Kasumi-1 (cell line): ENCODE measurements at places on chromosomes 2 and 18.

- DNase-seq, result peak; percentile 37
These were observed 822 bp downstream of the PSMG2 start for GRCh38 chr18:12703664-12704063.

DNA sequence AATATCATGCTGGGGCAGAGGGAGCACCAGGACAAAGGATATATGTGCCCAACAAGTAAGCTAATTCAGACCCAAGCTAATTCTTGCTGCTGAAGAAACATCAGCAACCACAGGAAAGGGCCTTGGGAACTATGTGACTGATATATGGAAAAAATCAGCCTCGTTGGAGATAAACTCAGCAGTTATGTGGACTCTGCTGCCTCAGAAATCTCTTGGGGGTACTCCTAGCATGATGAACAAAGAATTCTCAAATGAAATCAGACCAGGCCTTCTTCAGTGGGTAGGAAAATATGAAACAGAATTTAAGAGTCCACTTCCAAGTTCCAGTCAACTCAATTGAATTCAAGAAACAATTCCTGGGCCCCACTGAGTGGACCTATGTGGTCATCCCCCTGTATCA is 367.9 kb downstream of the TNS1 start:
- DNase-seq, result no peak

DNA sequence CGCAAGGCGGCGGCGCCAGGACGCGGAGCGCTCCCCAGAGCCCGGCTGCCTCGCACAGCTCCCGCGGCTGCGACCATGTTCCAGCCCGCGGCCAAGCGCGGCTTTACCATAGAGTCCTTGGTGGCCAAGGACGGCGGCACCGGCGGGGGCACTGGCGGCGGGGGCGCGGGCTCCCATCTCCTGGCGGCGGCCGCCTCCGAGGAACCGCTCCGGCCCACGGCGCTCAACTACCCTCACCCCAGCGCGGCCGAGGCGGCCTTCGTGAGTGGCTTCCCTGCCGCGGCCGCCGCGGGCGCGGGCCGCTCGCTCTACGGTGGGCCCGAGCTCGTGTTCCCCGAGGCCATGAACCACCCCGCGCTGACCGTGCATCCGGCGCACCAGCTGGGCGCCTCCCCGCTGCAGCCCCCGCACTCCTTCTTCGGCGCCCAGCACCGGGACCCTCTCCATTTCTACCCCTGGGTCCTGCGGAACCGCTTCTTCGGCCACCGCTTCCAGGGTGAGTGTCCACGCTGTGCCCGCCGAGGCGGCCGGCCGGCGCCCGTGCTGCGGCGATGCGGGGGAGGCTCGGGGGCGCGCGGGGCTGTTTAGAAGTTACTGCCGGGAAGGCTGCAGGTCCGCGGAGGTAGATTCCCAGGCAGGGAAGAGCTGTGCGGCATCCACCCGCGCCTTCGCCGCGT is 696 bp downstream of the EMX1 start:
- peak; percentile 8 for DNase-seq

DNA sequence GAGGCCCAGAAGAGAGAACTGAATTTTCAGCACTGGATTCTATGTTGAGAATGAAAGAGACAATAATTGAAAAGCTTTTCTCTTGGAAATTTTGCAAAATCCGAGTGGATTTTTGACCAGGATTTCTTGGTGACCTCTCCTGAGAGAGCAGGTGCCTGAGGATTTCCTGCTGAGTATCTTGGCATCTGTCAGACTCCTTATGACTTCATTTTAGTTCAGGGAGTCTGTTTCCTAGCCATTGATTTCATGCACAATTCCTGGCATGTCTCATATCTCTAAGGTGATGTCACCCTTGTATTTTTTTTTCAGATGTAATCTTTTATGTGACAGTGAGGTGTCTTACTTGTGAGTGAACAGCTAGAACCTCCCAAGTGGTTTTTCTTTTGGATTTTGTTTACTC is 195.9 kb downstream of the NEDD4L start:
- no peak for DNase-seq

GRCh38 chr2:225488743-225489142 is 89.2 kb downstream of the NYAP2 start:
- DNase-seq, result no peak

- DNase-seq, result no peak
These were observed 3.6 kb upstream of the COL5A2 start for GRCh38 chr2:189183170-189183569.

GRCh38 chr2:237547841-237548416 is 18.4 kb upstream of the PRLH start:
- no peak for DNase-seq

- DNase-seq, result no peak
These were observed 214.0 kb downstream of the DLGAP1 start for GRCh38 chr18:4241090-4241617.

DNA sequence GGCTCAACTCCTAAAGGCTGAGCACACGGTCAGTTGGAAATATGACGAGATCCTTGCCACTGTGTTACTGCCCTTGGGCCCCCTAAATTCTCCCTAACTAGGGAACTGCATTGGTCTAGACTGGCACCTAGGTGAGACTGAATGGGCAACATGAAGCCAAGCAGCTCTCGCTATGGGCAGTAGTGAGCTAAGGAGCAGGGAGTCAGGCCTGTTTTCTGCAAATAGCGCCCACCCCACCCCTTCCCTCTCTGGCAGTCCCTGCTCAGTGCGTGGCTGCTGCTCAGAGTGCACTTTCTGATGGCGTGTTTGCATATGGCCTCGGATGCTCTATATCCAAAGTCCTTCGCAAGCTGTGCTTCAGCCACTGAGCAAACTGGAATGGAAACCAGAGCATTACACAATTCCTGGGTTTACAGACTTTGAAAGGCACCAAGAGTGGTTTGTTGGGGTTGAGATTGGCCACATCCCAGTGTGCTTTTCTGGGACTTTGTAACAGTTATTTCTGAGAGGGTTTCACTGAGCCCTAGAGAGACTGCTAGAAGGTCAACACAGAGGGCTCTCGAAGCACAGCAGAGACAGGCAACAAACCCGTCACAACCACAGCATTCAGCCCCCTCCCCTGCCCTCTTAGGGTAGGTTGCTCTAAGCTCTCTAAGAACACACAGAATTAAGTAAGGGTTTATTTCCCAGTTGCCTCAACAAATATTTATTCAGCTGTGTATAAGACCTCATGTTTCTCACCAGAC is 419.9 kb downstream of the STK39 start:
- DNase-seq, result no peak

DNA sequence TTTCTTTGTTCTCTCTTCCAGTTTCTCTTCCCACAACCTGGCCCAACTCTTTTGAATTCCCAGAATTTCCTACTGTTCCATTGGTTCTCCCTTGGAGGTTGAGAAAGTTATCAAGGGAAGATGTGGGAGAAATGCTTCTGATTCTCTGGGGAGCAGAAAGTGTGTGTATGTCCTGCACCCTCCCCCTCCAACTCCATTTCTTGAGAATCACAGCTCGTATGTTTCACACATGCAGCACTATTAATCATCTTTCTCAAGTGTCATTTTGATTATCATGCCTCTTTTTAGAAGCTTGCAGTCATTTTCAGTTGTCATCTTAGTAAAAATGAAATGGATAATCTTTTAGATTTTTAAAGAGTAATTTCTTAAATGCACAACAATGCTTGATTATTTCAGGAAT is 296.8 kb upstream of the SLC39A10 start:
- DNase-seq, result no peak

DNA sequence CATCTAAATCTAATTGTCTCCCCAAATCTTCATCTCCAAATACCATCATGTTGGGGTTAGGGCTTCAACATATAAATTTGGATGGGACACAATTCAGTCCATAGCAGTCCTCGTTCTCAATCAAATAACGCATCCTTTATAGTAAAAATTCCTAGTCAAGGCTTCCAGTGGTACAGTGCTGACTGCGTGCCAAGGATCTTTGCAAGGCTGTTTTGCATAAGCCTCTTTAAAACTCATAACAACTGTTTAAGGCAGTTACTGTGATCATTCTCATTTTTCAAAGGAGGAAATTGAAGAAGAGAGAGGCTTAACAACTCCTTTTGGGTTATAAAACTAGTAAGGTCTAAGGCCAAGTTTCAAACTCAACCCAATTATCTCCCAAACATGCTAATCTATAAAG is 666.9 kb downstream of the NYAP2 start:
- no peak for DNase-seq

DNA sequence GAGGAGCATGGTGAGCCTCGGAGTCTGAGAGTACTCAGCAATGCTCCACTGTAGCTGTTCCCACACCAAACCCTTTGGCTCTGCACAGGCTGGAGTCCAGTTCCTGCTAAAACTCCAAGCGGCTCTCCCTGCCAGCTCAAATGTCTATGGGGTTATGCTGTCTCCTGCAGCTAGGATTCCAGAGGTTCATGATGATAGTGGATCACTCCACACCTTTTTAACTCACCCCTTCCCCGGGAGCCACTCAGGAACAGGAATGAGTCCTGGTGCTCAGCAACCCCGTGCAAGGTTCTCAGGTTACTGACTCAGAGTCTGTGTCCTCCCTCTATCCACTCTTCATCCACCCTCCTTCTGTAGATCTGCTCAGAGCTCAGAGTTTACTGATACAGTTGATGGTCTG is 410.0 kb downstream of the CDH19 start:
- no peak for DNase-seq

- no peak for DNase-seq
These were observed 112.1 kb upstream of the MGAT5 start for GRCh38 chr2:134141598-134142340.

DNA sequence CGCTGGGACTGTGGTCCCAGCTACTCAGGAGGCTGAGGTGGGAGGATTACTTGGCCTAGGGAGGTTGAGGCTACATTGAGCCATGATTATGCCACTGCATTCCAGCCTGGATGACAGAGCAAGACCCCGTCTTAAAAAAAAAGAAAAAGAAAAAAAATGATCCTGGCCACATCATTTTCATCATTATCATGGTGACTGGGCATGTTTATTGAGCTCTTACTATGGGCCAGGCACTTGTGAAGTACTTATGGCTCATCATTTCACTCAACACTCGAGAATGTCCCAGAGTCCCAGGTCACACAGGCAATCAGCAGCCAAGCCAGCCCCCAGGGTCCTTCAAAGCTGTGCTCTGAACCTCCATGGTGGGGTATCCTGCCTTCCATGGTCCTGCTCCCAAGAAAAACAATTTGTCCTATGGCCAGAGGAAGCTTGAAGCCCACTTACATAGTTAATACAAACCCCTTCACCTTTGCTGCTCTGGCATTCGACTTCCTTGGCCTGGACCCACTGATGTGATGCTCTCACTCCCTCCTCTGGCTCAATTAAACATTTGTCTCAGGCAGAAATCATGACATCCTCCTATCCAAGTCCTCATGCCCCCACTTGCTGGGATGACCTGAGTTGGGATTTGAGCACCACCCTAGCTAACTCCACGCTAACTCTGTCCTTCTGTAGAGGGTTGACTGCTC is 3.8 kb upstream of the CNNM4 start:
- no peak for DNase-seq

GRCh38 chr18:72878561-72878960 is 10.8 kb upstream of the NETO1 start:
- no peak for DNase-seq

DNA sequence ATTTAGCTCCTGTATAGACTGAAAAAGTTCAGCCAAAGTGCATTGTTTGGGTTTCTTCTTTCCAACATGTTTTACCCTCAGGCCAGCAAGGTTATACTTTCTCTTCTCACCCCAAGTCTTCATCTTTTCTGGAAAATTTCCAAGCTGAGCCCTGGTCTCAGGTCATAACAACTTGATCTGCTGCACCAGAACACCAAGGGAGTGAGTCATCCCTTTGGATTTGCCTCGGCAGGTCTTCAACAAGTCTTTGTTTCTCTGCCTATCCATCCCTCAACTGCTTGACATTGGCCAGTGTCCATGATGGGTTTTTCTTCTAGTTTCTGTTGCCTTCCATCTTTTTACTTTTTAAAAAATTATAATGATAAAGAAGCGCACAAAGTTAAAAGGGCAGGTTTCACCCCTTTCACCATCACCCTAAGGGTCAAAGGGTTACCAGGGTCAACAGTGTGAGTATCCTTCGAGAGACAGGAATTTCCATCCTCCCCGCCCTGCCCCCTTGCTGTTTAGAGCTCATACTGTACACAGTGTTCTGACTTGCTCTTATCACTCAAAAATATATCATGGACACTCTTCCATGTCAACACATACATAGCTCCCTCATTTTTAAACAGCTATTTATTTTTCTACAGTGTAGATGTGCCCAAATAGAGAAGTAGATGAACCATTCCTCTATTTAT is 5.7 kb upstream of the SPATS2L start:
- DNase-seq, result no peak

DNA sequence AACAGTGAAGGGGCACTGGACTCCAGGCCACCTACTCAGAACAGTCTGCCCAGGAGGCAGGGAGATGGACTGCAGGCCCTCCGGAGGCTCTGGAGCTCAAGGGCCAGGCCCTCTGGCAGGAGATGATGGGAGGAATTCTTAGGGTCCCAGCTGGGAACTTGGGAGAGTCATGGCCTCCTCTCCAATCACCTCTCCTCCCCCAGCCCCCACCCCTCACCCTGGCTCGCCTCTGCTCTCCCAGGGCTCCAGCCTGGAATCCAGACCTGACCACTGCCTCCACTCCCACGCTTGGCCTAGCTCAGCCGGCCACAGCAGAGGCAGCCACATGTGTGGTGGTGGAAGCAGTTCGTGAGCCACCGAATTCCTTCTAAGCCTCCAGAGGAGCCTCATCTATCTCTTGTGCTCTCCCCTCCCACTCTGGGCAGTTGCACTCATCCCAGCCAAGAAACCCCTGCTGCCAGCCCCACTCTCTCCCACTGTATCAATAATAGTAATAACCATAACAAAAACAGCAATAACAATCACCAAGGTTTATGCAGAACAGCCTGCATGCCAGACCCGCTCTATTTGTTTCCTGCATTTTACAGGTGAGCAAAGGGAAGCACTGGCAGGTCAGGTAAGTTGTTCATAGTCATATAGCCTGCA is 67.4 kb downstream of the TNS1 start:
- DNase-seq, result no peak

GRCh38 chr2:201866643-201867473 is 60.5 kb downstream of the CDK15 start:
- no peak for DNase-seq

GRCh38 chr18:45007531-45007930 is 326.8 kb downstream of the SETBP1 start:
- DNase-seq, result no peak

- peak; percentile 61 for DNase-seq
These were observed 18.8 kb downstream of the TEX44 start for GRCh38 chr2:231611273-231612108.

- DNase-seq, result no peak
These were observed 154.1 kb downstream of the VAPA start for GRCh38 chr18:10067670-10068659.

- DNase-seq, result no peak
These were observed 480.9 kb upstream of the TMEFF2 start for GRCh38 chr2:192675681-192676080.

DNA sequence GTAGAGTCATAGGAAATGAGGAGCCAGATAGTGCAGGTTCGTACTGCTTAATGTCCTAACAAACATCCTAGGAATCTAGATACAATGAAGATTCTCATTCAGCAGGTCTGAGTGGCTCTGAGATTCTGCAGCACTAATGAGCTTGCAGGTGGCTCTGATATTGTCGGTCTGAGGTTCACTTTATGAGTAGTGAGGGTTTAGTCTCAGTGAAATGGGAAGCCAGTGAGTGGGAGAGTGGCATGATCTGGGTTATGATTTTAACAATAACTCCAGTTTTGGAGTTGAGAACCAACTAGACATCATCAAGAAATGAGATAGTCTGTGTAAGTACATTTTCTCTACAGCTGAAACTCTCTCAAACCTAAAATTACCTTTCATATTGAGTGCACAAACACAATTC is 166.8 kb upstream of the SP5 start:
- DNase-seq, result no peak
